ENCODE measurements at places on chromosomes 2 and 18.

DNA sequence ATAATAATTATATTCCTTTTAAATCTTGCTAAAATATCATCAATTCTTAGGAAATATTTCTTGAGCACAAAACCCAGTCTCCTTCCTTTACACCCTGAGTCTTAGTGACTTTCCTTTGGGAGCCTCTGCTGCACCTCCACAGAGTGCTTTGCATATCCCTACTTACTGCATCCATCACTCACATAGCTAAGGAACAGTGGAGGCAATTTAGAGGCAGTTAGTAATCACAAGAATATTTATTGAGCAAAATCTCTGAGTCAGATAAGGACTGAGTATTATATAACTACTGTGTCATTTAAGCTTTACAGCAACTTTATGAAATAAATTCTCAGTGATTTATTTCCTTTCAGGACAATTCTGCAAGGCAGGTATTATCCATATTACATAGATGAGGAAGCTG is 327.7 kb downstream of the TMX3 start:
- no peak for DNase-seq

GRCh38 chr2:108607706-108608301 is 73.5 kb downstream of the LIMS1 start:
- peak; percentile 31 for DNase-seq

- DNase-seq, result no peak
Observed at GRCh38 chr18:75638223-75638775, 210.8 kb upstream of the SMIM21 start.

DNA sequence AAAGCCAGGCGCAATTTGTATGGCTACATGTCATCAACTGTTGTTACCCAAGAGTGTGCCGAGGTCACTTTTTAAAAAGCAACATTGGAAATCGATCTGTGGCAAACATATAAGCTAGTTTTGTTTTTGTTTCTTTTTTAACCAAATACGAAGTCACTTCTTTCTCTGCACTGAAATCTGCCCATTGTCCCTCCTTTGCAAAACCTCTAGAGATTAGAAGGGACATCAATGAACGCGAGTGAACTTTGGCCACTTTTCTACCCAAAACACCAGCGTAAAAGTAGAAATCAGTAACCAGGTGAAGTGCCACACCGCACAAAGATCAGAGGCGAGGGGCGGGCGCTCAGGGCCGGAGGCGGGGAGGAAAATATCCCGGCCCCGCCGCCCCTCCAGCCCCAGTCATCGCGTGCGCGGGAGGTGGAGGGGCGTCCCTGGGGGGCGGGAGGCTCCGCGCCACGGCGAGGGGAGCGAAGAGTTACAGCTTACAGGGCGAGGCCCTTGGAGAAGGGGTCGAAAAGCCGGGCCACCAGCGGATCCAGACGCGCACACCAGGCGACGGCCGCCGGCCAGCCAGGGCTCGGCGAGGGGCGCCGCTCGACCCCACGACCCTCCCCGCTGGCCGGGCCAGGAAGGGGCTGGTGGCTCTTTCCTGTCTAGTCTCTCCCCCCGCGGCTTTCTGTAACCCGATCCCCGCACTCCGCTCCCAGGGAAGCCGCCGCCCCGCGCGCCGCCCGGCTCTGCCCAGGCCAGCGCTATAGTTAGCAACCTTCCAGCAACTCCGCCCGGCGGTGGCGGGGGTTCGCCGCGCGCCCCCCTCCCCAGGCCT is 993 bp downstream of the RBMS1 start:
- peak; percentile 22 for DNase-seq

GRCh38 chr18:48913775-48914174 is 37.0 kb downstream of the SMAD7 start:
- no peak for DNase-seq

DNA sequence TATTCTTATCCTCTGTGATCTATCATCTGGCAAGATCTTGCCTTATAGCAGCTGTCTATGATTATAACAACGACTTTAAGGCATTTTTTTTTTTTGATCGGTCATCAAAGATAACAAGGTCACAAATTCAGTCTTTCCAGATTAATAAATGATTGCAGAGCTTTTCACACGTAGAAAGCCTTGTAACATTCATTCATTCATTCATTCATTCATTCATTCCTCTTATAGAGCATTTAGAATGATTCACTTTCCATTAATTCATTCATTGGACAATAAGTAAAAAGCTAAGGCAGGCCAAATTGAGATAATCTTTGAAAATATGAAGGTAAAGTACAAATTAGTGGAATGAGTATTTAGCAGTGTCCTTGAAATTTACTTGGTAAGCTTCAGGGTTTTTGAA is 223.7 kb downstream of the NUP35 start:
- no peak for DNase-seq

GRCh38 chr18:38790303-38790702 is 1224.7 kb upstream of the CELF4 start:
- no peak for DNase-seq

DNA sequence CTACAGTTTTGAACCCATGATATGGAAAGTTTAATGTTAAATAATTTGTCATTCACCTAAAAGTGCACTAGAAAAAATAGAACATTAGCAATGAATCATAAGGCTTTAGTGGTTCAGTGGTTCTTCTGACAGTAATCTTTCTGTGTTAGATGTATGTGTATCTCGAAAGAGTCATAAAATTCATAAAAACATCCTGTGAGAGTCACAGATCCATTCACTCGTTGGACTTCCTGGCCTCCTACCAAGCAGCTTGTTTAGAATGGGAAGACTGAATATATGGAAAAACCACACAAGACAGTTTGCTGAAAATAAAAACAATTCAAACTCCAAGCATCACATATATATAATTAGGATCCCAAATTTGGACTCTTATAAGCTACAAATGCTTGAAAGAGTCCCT is 34.8 kb downstream of the ADNP2 start:
- no peak for DNase-seq

DNA sequence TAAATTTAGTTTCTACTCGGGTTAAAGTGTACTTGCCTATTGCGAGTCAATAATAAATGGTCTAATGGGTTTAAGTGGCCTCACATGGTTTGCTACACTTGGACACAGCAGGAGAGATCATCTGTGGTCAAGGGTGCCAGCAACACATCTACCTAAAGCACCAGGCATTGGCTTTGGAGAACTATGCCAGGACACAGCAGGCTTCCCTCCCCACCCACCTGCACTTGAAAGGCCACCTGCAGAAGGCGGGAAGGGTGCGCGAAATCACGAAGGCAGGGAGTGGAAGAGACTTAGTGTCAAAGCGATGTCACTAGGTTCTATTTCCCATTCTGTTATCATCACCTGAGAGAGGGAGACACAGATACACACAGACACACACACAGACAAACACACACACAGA is 44.5 kb downstream of the MYT1L start:
- DNase-seq, result no peak

- DNase-seq, result no peak
Observed at GRCh38 chr2:202682274-202682673, 47.5 kb downstream of the FAM117B start.

- DNase-seq, result no peak
Observed at GRCh38 chr2:112547333-112547732, 5.1 kb downstream of the POLR1B start.

GRCh38 chr2:122707224-122707824 is 951.9 kb downstream of the TSN start:
- no peak for DNase-seq

DNA sequence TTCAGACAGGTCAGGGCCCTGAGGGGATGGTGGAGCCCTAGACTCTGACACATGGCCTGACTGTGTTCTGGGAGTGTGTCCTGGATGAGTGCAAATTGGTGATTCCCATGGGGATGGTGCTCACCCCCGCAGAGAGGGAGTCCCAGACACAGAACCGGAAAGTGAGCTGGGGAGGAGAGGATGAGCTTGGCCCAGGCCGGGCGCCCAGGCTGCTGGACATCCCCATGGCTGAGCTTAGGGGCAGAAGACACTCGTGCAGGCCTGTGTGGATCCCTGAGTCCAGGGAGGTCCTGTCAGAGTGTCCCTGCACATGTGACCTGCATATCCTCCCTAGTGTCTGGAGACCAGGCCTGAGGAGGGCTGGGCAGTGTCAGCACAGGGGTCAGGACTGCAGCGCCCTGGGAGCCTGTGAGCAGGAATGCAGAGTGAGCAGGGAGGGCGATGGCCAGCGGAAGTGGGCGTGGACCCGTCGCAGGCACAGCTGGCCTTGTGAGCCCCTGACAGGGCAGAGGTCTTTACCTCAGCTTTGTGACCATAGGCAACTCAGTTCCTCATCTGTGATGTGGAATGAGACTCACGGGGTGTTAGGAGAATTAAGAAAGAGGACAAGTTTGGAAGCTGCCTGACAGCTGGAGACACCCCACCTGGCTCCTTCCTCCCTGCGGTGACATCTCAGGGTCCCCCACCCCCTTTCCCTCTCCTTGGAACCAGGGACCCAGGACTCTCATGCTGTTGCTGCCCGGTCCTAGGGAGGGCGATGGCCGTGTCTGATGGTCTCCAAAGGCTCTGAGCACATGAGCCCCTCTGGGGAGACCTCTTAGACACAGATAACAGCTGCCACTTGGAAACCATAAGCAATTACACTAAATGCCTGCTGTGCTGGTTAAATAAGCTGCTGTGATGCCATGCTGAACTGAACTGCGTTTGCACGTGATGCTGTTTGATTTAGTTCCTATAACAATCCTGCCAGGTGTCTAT is 62.6 kb upstream of the HS6ST1 start:
- DNase-seq, result no peak

- DNase-seq, result no peak
Observed at GRCh38 chr18:47077111-47077510, 41.7 kb upstream of the ELOA2 start.

DNA sequence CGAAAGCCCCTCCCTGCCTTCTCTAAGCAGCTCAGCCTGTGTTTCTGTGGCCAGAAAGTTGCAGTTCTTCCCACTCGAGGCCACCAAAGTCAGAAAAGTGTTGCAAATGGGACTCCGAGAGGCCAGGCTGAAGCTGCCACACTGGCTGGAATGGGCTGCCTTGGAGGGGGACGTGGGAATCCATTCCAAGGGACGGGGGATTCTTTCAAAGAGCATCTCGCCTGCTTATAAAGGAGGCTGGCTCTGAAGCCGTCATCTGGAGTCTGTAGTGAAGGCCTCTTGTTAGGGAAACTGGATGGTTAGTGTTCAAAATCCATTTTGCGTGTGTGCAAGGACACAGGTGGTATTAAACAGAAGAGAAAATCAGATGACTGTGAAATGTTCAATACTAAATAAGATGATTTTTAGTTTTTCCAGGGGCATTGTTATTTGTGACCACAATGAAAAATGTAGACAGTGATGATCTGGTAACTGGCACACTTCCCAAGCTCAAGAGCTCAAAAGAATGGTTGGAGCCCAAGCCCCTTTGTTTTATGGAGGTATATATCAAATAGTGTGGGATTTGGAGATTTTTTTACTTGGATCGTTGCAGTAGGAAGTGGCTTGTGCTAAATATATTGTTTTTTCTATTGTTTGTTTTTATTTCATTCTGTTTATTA is 782 bp downstream of the FAM228B start:
- DNase-seq, result no peak

- DNase-seq, result no peak
Observed at GRCh38 chr2:112142525-112143078, 4.4 kb downstream of the FBLN7 start.
